ENCODE measurements at places on chromosomes 13 and 19.

DNA sequence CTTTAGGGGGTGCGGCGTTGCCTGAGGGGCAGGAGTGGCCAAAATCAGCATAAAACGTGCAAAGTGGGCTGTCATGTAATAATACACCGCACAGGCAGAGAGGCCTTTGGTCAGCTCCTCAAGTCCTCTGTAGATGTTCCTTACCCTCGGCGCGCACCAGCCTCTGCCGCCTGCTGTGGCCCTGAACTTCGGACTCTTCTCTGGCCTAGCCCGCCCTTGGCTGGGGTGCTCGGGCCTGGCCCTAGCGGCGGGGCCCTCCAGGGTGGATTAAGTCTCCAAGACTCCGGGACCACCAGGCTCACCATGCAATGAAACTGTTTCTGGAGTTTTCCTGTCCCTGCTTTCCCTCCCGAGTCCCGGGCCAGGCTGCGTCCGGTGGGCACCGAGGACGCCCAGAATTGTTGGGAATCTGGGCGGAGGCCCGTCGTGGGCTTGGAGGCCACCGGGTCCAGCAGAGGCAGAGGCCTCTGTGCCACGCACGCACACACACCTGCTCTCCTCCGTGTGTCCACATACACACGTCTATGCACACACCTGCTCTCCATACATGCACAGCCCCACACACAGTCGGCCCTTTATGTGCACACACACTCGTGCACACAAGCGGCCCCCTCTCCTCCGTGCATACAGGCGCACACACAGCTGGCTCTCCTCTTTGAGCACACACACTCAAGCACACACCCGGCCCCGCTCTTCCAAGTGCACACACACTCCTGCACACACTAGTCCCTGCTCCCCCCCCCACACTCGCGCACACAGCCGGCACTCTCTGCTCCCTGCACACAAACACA is 1.5 kb upstream of the TFDP1 start:
- DNase-seq: no peak

DNA sequence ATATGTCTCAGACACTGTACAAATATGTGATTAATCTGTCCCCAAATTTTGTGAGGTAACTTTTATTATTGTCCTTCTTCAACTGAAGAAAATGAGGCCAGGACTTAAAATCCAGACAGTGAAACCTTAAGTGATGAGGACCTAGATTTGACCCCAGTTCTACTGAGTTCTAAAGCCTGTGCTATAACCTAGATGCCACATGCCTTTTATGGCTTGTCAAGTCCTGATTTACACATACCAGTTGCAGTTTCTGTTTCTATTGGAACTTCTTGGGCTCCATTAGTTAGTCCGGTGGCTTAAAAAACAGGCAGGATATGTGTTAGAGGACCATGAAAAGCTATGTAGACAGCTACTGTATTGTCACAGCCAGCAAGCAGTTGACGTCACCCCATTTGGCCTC is 436.5 kb upstream of the KLHL1 start:
- DNase-seq: no peak

GRCh38 chr13:32676242-32676641 is 90.0 kb downstream of the PDS5B start:
- DNase-seq: no peak

DNA sequence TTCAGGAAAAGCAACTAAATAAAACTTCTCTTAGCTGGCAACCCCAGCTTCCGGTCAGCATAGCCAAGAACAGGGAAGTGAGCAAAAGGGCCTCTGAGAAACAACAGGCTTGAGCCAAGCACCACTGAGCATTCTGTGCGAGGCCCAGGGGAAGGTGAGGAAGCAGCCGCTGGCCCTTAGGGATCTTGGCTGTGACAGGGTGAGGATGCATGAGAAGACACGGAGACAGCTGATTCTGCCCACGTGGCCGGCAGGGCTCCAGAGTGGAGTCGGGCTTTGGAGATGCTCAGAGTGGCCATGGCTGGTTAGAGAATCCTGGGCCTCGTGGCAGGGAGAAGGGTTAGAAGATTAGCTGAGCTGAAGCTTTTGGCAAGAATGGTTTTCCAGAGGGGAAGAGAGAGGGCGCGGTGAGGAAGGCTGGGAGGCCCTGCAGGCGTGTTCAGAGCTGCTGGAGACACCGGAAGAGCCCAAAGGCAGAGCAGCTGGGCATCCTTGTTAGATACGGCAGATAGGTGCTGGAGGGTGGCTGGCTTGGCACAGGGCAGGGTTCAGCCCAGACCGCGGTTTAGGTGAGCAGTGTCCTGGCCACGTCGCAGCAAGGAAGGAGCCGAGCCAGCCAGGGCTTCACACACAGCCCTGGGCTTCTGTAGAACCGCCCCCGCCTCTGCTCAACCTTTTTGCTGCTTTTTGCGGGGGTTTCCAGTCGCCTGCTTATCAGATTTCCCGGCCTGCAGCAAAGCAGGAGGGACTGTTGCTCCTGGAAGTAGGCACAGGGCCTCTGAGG is 17.3 kb downstream of the UPF1 start:
- no peak for DNase-seq

DNA sequence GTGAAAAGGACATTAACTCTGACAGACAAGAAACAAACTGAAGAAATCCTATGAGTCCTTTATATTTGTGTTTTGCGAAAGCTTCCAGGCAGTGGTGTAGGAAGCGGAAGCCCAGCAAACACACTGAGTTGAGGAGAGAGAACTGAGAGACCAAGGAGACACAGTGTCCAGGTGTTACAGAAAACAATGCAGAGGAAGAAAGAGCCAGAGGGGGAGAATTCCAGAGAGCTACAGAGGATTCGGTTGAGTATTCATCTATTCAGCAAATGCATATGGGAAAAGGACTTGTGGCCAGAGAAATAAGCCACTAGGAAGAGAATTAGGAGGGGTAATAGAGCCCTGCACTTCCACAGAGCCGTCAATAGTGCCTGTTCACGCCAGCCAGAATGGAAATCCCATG is 183.5 kb downstream of the LIG4 start:
- no peak for DNase-seq

GRCh38 chr19:4831304-4831978 is at the start of gene TICAM1:
Gene TICAM1 (minus strand): TSS chr19:4831712. CDS start chr19:4818377, 13,335 bp downstream.
- peak; percentile 59 for DNase-seq

DNA sequence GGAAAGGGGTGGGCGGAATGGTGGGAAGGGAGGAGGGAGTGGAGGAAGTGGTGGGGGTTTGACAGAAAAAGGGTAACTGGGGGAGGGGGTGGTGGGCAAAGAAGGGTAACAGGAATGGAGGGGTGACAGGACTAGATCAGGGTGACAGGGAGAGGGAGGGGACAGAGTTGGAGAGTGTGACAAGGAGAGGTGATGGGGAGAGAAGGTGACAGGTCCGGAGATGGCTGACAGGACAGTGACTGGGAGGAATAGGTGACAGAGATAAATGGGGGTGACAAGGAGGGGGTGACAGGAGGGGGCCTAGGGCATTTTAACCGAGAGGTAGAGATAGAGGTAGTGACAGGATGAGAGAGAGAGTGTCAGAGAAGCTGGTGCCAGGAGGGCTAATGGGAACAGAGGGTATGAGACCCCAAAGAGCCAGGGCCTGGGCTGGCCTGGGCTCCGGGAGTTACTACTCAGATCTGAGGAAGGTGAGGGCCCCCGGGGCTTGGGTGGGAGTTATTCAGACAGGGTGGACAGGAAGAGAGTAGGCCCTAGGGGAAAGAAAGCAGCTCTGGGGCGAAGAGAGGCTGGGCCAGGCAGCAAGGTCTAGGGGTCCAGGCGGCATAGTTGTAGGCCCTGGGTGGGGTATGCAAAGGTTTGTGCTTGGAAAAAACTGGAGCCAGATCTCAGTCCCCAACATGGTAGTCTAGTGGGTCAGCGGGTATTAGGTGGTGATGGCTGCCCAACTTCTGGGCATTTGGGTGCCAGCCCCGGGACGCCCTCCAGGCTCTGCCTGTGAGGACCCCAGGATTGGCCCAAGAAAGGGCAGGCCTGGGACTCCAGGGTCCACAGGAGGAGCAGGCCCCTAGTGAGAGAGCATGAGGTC is 660 bp downstream of the CIC start:
- no peak for DNase-seq

GRCh38 chr13:71213252-71213821 is 653.7 kb downstream of the DACH1 start:
- no peak for DNase-seq

DNA sequence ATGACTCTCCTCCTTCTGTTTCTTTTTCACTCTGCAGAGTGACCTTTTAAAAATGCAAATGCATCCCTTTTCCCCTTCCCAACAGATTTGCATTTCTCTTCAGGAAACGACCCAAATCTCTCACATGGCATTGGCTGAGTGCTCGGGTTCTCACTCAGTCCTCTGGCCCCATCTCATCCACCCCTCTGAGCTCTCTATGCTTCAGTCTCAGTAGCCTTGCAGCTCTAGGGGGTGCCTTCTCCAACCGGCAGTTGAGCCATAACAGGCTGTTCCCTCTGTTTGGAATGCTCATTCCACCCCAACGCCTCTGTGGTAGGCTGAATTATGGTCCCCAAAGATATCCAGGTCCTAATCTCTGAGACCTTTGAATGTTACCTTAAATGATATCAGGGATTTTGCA is 78.2 kb downstream of the AKAP11 start:
- DNase-seq: no peak

- no peak for DNase-seq
Observed at GRCh38 chr13:76245920-76246319, 609.8 kb downstream of the LMO7 start.

All from activated CD8-positive, alpha-beta memory T cell treated with anti-CD3 and anti-CD28 coated beads for 48 hours (primary cell).